IPS-NIHi11 (cell line): ENCODE measurements at places on chromosomes 3 and 15.

GRCh38 chr3:170911051-170911450, 2.6 kb upstream of the EIF5A2 start:
- no peak for DNase-seq

- no peak for DNase-seq
Measured at GRCh38 chr15:53196242-53196641, 406.1 kb upstream of the ONECUT1 start.

- no peak for DNase-seq
Measured at GRCh38 chr3:8800016-8800415, 30.6 kb upstream of the OXTR start.

DNA sequence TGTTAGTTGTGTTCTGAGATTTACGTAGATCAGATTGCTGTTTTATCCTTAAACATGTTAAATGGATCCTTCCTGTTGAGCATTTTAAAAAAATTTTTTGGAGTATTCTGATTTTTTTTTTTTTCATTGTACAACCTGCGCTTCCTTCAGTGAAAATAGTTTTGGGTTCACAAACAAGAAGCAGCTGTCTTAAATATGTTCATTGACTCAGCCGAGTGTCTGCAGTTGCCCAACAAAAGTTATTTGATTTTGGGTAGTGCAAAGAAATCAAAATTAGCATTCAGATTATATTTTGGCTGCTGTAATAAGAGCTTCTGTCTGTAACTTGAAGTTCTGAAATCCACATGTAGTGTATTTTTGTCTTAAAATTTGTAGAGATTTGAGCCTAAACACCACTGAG, 148.2 kb downstream of the BBX start:
- DNase-seq, result no peak

- DNase-seq, result no peak
Measured at GRCh38 chr15:82931221-82931620, 21.3 kb downstream of the HOMER2 start.

- no peak for DNase-seq
Measured at GRCh38 chr3:79506751-79507150, 261.0 kb downstream of the ROBO1 start.

GRCh38 chr3:8929860-8930259, 33.4 kb downstream of the RAD18 start:
- no peak for DNase-seq

DNA sequence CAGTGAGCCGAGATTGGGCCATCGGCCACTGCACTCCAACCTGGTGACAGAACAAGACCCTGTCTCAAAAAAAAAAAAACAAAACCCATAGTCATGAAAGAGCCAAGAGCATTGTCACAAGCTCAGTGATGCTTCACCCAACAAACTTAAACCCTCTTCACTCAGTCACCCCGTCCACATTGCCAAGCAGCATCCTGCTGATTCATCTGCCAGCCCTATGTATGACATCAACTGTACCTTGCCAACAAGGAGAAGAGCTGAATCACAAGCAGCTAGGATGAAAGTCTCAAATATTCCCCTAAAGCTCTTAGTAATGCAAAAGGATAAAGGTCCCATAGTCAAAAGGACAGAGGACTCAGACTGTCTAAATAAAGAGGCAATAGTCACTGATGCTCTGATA, 90.0 kb downstream of the ANO10 start:
- no peak for DNase-seq

- no peak for DNase-seq
Measured at GRCh38 chr3:134102976-134103375, 73.3 kb upstream of the SLCO2A1 start.

DNA sequence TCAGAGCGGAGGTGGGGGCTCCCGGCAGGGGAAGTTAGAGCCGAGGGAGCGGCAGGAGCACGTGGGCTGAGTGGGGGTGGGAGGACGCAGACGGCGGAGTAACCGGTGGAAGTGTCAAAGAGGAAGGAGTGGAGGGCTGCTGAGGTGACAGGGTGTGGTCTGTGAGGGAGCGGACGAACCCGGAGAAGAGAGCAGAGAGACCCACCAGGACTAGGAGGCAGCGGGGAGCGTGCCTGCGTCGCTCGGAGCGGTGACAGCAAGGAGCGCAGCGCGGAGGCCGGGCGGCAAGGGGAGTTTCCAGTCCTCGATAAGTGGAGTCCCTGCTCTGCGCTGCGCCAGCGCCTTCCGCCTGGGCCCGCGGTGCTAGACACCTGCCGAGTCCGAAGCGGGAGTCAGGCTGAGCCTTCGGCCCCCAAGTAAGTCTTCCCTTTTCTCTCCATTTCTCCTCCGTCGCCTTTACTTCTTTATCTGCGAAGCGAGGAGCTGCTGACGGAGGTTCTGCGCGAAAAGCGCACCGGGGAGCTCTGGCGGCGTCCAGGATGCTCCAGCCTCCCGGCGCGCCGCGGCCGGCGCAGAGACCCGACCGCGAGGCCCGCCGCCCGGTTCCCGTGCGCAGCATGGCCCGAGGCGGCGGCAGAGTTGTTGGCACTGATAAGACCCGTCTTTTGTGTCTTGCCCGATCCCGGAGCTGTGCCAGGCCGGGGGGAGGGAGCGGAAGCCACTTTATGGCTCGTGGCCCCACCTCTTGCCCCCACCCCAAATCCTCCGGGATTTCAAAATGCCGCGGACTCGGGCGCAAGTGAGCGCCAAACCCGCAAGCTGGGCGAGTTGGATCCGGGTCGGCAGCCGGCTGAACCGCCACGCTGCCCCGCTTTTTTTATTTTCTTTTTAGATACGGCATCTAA, 533.0 kb upstream of the SEMA6D start:
- peak; percentile 50 for DNase-seq

DNA sequence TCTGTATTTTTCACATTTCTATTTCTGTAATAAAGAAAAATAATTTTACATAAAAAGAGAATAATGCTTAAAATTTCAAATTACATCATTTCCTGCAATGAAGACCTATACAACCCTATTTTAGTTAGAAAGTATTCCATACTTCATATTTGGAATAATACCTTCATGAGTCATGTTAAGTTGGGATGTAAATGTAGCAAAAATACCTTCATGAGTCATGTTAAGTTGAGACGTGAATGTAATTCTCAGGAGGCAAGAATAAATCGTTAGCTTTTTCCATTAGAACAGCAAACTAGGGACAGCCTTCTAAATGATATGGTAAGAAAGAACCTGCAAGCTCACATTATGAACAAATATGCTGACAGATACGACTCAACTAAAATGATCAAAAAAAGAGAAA, 91.9 kb downstream of the NAALADL2 start:
- no peak for DNase-seq

- no peak for DNase-seq
Measured at GRCh38 chr3:196423044-196423781, 9.0 kb downstream of the UBXN7 start.

DNA sequence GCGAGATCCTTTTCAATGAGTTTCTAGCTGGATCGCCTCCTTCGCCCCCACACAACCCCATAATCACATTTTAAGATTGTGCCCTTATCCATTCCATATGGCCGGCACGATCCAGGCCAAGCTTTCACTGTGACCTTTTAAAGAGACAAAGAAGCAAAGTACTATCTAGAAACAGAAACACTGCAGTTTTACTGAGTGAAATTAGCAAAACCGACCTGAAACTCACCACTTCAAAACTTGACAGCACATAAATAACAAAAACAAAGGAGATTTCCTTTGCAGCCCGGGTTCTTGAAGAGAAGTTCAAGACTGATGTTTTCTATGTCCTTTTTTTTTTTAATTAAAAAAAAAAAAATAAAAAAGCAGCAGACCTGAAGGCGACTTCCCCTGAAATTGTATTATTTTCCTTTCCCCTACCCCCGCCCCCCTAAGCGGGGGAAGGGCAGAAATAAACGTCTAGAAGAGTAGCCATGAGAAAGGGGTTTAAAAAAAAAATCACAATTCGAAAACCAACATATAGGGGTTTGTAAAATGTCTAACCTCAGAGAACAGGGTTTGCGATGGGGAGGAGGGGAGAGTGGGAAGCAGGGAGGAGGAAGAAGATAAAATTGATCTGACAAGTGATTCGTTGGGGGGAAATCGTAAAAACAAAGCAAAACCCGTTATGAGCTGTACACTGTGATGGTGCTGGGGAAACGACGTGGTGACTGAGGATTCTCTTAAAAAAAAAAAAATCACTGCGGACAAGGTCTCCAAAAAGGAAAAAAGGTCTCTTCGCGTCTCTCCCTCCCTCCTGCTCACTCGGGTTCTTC, 1.5 kb downstream of the SATB1 start:
- peak; percentile 25 for DNase-seq

GRCh38 chr3:52053307-52054304, 2.8 kb downstream of the DUSP7 start:
- DNase-seq, result no peak

DNA sequence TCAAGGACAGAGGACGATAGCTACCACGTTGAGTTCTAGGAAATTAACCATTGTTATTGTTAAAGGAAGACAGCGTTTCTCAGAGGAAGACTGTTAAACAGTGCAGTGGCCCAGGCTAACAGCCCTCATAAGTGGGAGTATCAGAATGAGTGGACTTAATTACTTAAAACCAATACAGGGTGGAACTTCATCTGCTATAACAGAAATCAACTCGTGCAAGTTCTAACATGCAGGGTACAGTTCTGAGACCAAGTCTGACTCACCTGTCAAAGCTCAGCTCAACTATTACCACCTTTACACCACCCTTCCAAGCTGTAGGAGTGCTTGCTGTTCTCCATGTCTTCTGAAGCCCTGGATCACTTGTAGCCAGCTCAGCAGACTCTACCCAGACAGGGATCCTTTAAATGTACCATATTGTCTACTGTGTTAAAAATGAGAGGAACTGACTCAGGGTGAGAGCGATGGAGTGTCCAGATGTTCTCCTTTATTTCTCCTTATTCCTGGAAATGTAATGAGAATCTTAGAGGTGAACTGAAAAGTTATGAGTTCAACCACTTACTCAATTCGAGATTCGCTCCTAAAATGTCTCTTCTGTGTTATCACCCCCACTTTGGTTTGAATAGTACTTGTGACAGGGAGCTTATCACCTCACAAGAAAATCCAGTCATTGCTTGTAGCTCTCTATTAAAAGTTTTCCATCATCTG, 26.5 kb downstream of the CD86 start:
- DNase-seq, result no peak

GRCh38 chr3:135072431-135072830, 277.4 kb downstream of the EPHB1 start:
- DNase-seq, result no peak

DNA sequence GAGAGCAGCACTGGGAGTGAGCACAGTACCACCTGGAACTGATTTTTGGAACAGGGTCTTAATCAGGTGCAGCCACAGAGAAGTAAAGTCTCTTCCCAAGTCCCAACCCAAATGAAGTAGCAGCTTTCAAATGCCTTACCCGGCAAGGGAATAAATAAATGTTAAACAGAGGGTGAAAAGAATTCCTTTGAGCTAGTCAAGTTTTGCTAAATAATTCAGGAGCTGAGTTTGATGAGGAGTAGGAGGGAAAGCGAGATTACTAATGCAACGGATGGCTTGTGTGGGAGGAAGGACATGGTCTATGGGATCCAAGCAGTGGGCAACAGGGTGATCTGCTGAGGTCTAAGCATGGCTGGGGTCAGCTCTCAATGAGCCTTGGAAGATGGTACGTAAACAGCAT, 204.5 kb upstream of the ST8SIA2 start:
- no peak for DNase-seq

DNA sequence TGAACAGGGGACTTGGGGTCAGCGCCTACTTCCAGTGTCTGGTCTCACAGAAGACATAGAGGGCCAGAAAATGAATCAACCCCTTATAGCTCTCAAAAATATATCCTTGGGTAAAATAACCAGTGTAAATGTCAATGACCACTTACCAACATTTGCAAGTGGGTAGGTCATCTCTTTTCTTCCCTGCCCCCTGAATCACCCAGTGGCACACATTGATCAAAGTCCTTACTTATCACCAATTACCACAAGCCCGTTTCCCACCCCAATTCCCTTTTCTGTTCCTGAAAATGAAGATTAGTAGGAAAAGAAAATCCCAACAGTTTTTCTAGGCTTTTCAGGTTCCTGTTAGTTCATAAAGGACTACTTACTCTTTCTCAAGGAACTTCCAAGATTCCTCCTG, 70.5 kb upstream of the HEG1 start:
- no peak for DNase-seq

GRCh38 chr3:186724911-186725310, 7.8 kb downstream of the KNG1 start:
- no peak for DNase-seq

DNA sequence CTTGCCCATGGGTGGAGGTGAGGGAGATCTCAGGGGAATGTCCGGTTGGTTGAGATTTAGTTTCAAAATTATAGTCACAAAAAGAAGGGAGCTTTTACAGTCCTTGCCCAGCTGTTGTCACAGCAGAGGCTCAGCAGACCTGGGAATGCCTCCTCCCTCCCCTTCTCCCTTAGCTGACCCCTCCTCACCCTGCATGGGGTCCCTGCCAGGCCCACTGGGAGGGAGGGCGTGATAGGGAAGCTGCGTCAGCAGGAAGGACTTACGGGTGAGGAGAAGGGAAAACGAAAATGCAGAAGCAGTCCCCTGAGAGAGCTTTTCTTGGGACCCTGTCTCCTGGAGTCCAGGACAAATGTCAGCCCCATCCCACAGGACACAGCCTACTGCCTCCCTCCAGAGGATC, 18.9 kb downstream of the SCN5A start:
- DNase-seq, result no peak

DNA sequence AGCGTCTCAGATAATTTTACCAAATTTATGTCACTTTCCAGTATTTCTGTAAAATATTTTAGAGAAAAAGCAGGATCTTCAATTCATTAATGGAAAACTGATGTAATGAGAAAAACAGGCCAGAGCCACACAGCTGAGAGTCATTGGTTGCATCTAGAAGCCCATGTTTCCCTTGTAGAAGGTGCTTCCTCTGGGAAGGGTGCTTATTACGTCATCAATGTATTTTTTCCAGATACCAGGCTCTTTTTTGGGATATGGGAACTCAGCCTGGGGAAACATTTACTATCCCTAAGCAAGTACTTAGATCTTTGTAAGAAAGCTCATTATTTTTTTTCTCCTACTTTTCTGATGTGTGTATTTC, 89.1 kb upstream of the PHLDB2 start:
- no peak for DNase-seq

DNA sequence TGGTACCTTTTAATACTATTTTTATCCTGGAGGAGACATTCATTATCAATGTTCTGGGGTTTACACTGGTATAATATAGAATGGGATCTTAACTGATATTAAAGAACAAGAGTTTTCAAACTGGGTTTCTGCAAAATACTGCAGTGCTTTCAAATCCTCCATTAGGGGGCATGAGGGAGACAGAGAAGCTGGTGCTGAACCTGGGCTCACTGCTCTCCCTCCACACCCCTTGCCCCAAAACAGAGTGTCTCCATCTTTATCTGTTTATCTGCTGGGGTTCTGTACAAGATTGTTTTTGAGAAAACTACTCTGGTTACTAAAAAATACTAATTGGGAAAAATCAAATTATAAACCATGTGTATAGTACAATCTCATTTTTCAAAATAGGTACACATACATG, 41.7 kb downstream of the CADPS start:
- peak; percentile 58 for DNase-seq

DNA sequence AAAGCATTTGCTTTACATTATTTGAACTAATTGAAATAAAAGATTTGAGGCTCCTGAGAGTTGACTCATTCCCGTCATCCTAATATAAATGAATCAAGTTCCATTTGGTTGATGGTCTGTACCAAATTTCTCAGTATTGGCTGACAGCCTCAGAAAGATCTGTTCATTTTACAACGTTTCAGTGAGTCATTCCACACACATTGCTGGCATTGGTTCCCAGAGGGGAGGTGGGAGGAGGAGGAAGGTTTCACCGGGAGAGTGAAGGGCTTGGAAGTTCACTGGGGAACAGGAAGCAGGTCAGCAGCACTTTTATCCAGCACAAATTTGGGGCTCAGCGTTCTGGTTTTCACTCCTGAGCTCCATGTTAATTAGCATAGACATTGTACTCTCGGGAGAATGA, 176.7 kb upstream of the CADPS start:
- DNase-seq, result no peak

GRCh38 chr15:81809543-81809942, 236.3 kb downstream of the MEX3B start:
- peak; percentile 54 for DNase-seq
